ENCODE measurements at places on chromosomes 12 and 14. TPM values are rescaled to one million over a fixed set of nuclear protein-coding genes. Genes with fewer than 3 reads are reported as not detected.

The SYNDIG1L gene
- total RNA-seq: 0.25 TPM

The ALDH1L2 gene
- 2.5 TPM for total RNA-seq

The HCAR1 gene
- 0.79 TPM for total RNA-seq

The TEX52 gene
- 4.7 TPM for total RNA-seq

The MDP1 gene
- total RNA-seq: 19.5 TPM

The GYS2 gene
- total RNA-seq: not detected

The KCNH3 gene
- total RNA-seq: 4.5 TPM

The REM2 gene
- total RNA-seq: 4.8 TPM

The PLEKHG7 gene
- total RNA-seq: 0.31 TPM

The BICDL1 gene
- total RNA-seq: 131 TPM

DNA sequence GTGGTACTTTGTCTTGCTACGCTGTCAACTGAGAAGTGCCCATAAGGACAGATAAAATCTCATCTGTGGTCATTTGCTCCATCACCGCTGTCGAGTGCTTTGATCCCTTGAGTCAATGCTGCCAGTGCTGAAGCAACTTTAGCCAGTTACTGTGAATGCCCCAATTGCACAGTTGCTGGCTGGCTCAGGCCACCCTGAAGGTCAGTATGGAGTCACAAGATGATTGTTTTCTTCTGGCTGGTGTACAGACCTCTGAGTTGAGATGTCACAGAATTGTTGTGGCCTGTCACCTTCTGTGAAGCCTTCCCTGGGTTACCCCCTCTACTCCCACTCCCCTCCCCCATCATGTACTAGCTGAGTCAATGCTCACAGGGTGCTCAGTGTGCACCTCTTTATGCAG, 92.9 kb downstream of the PELI2 start:
- H3K27me3 ChIP-seq: no peaks in the 10 kb centered on the region
- no peaks in the 10 kb centered on the region for H3K36me3 ChIP-seq
- peaks cover 5% of the 10 kb centered on the region for H3K4me1 ChIP-seq
- no peak for DNase-seq

GRCh38 chr14:99664058-99664936, 19.4 kb downstream of the HHIPL1 start:
- DNase-seq: no peak
- H3K4me3 ChIP-seq: no peak overlapping the region
- no peaks in the 10 kb centered on the region for H3K36me3 ChIP-seq
- no peak overlapping the region for H3K27ac ChIP-seq

- peak; percentile 86 for DNase-seq
- no peaks in the 10 kb centered on the region for H3K27me3 ChIP-seq
- H3K4me1 ChIP-seq: peaks cover 11% of the 10 kb centered on the region
Observed at GRCh38 chr14:32254952-32255679, 52.0 kb upstream of the RNU6-8 start.

DNA sequence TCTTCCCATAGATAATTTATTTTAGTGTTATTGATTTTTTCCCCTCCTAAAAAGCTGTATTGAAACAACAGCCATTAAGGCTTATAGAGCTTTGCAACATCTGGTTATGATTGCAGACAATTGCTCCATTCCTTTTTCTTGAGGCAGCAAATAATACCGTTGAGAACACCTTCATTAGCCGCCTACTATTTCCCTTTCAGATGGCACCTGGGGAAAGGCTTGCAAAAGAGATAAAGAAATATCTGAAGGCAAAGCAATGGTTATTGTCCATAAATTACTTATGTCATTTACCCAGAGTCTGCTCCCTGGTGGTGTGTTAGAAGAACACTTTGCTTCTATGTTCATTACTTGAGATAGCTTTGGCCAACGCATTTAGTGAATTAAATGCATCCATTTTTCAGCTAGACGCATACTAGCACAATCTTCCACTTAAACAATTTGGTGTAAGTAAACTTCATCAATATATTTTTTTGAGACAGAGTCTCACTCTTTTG, 377.8 kb downstream of the KCNH5 start:
- H3K27me3 ChIP-seq: no peaks in the 10 kb centered on the region
- H3K4me1 ChIP-seq: no peaks in the 10 kb centered on the region
- DNase-seq: no peak
- H3K27ac ChIP-seq: no peak overlapping the region
- H3K4me3 ChIP-seq: no peak overlapping the region

- no peaks in the 10 kb centered on the region for H3K36me3 ChIP-seq
- DNase-seq: no peak
- no peaks in the 10 kb centered on the region for H3K4me1 ChIP-seq
- no peak overlapping the region for H3K27ac ChIP-seq
Observed at GRCh38 chr14:87898301-87898700, 94.7 kb downstream of the GALC start.

DNA sequence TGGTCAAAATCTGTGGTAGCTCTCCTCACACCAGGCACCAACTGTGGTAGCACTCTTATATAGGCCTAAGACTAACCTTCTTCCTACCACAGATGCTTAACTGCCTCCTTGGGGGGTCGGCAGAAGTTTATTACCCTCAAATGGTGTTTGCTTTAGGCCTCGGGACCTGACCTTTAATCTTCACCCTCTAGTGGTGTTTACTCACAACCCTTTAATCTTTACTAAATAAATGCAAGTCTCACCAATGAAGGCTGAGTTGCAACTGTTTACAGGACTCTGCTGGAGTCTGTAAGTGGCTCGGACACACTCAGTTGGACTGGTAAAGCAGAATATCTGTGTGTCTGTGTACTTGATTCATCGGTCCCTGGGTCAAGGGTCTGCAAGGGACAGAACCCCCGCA, 29.4 kb downstream of the CCER1 start:
- no peaks in the 10 kb centered on the region for H3K36me3 ChIP-seq
- no peak overlapping the region for H3K4me3 ChIP-seq
- H3K27ac ChIP-seq: no peak overlapping the region

- H3K4me1 ChIP-seq: peaks cover 5% of the 10 kb centered on the region
- H3K27ac ChIP-seq: no peak overlapping the region
- no peaks in the 10 kb centered on the region for H3K36me3 ChIP-seq
- DNase-seq: no peak
- no peaks in the 10 kb centered on the region for H3K27me3 ChIP-seq
Observed at GRCh38 chr12:66191547-66192126, 2.6 kb downstream of the IRAK3 start.

GRCh38 chr14:98146416-98146815, 1125.6 kb downstream of the BCL11B start:
- no peak for DNase-seq
- no peaks in the 10 kb centered on the region for H3K27me3 ChIP-seq
- no peaks in the 10 kb centered on the region for H3K36me3 ChIP-seq

- DNase-seq: no peak
- no peaks in the 10 kb centered on the region for H3K36me3 ChIP-seq
- no peaks in the 10 kb centered on the region for H3K27me3 ChIP-seq
Observed at GRCh38 chr14:64906022-64906421, 8.2 kb upstream of the CHURC1 start.

DNA sequence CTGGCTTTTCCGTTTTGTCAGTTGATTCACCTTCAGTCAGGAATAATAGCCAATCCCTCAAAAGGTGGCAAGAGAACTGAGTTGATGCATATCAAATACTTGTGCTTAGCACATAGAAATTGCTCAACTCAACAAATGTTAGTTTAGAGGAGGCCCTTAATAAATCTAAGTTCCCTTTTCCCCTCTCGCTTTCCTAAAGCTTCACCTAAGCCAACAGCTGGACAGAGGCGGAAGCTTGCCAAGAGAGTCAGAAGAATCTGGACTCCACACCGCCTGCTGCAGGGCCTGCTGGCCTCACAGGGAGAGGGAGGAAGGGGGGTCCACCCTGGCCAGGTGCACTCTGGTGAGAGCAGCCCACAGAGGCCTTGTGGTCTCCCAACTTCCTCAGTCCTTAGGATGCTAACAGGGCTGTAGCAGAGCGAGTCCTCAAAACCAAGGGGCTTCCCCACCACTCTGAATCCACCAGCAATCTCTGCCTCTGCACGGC, 213.1 kb downstream of the CHST11 start:
- peak; percentile 80 for DNase-seq
- peak overlapping the region; percentile 68 for H3K27ac ChIP-seq
- peaks cover 72% of the 10 kb centered on the region for H3K4me1 ChIP-seq
- H3K4me3 ChIP-seq: no peak overlapping the region
- no peaks in the 10 kb centered on the region for H3K27me3 ChIP-seq

- H3K4me1 ChIP-seq: no peaks in the 10 kb centered on the region
- no peak overlapping the region for H3K4me3 ChIP-seq
- H3K27ac ChIP-seq: no peak overlapping the region
Observed at GRCh38 chr12:39723831-39724230, 104.2 kb upstream of the ABCD2 start.

GRCh38 chr12:49296034-49296835, 1.3 kb downstream of the PRPH start:
- peaks cover 20% of the 10 kb centered on the region for H3K4me1 ChIP-seq
- no peaks in the 10 kb centered on the region for H3K36me3 ChIP-seq
- no peak overlapping the region for H3K27ac ChIP-seq
- no peaks in the 10 kb centered on the region for H3K27me3 ChIP-seq

DNA sequence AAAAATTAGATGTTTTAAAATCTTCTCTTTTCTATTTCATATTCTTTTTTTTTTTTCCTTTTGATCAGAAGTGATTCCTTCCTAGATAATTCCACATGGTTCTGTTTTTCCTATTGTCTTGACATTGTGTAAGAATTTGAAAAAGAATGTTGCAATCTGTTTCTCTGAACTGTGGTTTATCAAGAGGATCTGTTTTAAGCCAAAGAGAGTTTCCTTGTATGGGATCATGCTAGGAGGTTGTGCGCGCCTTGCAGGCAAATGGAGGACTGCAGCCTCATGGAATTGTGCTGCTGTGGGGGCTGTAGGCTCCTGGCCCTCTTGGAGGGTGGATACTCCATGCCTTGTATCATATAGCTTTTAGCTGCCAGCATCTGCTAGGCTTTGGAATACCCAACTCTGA, 43.3 kb upstream of the MBIP start:
- no peaks in the 10 kb centered on the region for H3K4me1 ChIP-seq
- H3K36me3 ChIP-seq: no peaks in the 10 kb centered on the region
- H3K4me3 ChIP-seq: no peak overlapping the region
- no peaks in the 10 kb centered on the region for H3K27me3 ChIP-seq
- H3K27ac ChIP-seq: no peak overlapping the region

- no peak for DNase-seq
- H3K27me3 ChIP-seq: no peaks in the 10 kb centered on the region
- H3K4me1 ChIP-seq: no peaks in the 10 kb centered on the region
- no peak overlapping the region for H3K4me3 ChIP-seq
Observed at GRCh38 chr12:132640936-132641335, 22.4 kb downstream of the P2RX2 start.

DNA sequence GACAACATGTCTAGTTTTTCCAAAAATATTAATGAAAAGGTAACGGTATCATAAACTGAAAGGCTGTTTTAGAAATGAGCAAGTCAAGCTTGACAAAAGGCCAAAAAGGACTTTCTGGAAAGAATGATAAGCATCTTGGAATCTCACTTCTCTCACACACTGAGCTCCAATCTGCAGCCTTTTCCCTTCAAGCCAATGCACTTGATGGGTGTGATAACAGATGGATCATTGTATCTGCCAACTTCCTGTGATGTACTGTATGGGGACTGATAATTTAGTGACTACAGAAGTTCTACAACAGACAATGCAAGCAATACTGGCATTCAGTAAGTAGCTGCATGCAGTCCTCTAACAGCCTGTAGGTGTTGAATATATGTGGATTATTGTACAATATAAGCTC, 147.1 kb downstream of the MED13L start:
- no peaks in the 10 kb centered on the region for H3K36me3 ChIP-seq
- no peak overlapping the region for H3K4me3 ChIP-seq
- no peak for DNase-seq
- peaks cover 14% of the 10 kb centered on the region for H3K4me1 ChIP-seq

- no peaks in the 10 kb centered on the region for H3K36me3 ChIP-seq
- DNase-seq: no peak
- H3K4me1 ChIP-seq: no peaks in the 10 kb centered on the region
- no peak overlapping the region for H3K27ac ChIP-seq
Observed at GRCh38 chr14:49960453-49960852, 67.6 kb downstream of the ARF6 start.

GRCh38 chr12:95004610-95005009, 1.1 kb upstream of the NDUFA12 start:
- no peaks in the 10 kb centered on the region for H3K27me3 ChIP-seq
- DNase-seq: no peak
- H3K27ac ChIP-seq: no peak overlapping the region

DNA sequence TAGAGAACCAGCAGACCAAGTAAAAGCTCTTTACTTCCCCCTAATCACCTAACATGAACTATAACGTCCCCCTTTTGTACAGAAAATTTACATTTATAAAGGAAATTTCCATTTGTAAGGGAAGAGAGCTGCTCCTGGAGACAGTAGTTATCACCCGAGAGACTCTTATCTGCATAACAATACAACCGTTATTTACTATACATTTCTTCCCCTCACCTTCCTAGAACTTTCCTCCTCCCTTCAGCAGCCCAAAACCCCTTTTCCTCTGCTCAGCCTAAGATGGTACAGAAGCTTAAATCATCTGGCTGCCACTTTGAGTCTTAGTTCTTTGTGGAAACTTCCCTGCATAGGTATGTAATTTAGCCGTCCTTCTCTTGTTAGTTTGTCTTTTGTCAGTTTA, 40.4 kb upstream of the ETV6 start:
- H3K4me3 ChIP-seq: no peak overlapping the region
- H3K27ac ChIP-seq: no peak overlapping the region
- no peaks in the 10 kb centered on the region for H3K36me3 ChIP-seq

- H3K27me3 ChIP-seq: no peaks in the 10 kb centered on the region
- no peaks in the 10 kb centered on the region for H3K4me1 ChIP-seq
- no peak for DNase-seq
- H3K4me3 ChIP-seq: no peak overlapping the region
Observed at GRCh38 chr12:74381958-74382357, 155.7 kb upstream of the ATXN7L3B start.

- no peaks in the 10 kb centered on the region for H3K27me3 ChIP-seq
- H3K4me3 ChIP-seq: no peak overlapping the region
- H3K36me3 ChIP-seq: no peaks in the 10 kb centered on the region
- DNase-seq: no peak
- peaks cover 20% of the 10 kb centered on the region for H3K4me1 ChIP-seq
Observed at GRCh38 chr14:52917735-52918134, 33.1 kb downstream of the FERMT2 start.

DNA sequence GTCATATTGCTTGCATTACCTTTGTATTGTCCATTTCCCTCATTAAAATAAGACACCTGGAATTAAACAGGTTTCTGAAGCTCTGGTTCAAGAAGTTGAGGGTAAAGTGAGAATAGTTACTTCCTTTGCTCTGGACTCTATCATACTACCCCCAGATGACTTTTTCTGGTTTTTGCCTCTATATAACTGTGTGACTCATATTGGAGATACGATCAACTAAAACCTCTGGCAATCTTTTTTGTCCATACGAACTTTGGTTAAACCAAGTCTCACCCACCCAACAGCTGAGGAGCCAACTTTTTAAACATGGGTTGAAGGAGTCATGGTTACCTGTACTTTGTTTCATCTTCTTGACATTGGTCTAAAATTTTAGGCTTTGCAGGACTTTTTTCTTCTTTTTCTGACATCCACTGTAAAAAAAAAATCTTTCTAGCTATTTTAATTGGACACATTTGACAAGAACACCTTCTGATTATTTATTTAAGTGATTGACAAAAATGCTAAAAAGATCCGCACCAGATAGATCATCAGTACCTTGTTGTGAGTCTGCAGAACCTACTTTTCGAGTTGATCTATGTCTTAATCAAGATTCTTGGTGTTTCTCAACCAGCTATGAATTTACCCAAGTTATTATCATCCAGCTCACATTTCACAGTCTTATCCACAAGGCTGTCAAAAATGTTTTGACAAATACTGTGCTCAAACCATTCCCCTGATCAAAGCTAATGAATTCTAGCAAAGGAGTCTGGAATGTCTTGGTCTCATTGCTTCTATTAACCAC, 166.0 kb downstream of the IPO8 start:
- H3K27me3 ChIP-seq: no peaks in the 10 kb centered on the region
- H3K27ac ChIP-seq: no peak overlapping the region
- DNase-seq: no peak
- H3K36me3 ChIP-seq: no peaks in the 10 kb centered on the region
- H3K4me1 ChIP-seq: no peaks in the 10 kb centered on the region
- H3K4me3 ChIP-seq: no peak overlapping the region

Data from testis (tissue), 5 donors.